ENCODE measurements at places on chromosomes 6 and 20. TPM values are rescaled to one million over a fixed set of nuclear protein-coding genes. Genes with fewer than 3 reads are reported as not detected.
A peak's percentile ranks its signal among the peaks of the same experiment; 100 is the strongest.

CEP250 gene
- 44.7 TPM for total RNA-seq

GRCh38 chr6:133159255-133159795, 81.8 kb upstream of the EYA4 start:
- H3K4me1 ChIP-seq, result no peaks in the 10 kb centered on the region
- no peak overlapping the region for H3K4me3 ChIP-seq
- H3K27me3 ChIP-seq, result no peaks in the 10 kb centered on the region
- no peaks in the 10 kb centered on the region for H3K36me3 ChIP-seq
- no peak overlapping the region for H3K27ac ChIP-seq

DNA sequence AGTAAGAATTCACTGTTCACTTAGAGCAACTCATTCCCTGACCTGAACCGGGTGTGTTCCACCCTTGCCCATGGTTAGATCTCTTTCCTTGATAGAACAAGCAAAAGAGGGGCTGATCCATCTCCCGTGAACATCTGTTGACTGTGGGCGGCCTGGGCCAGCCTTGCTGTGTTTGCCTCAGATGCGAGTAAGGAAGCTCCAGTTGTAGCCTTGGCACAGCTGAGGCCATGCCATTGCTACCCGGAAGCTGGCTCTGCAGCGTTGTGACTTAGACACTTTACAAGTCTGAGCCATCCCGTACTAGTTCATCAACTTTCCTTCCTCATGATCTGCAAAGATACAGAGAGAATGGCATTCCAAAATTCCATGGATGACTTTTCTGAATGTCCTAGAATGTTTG, 139.0 kb downstream of the MAP3K4 start:
- DNase-seq, result no peak
- peaks cover 4% of the 10 kb centered on the region for H3K36me3 ChIP-seq
- H3K4me3 ChIP-seq, result no peak overlapping the region
- no peaks in the 10 kb centered on the region for H3K27me3 ChIP-seq

- DNase-seq, result peak; percentile 83
- peaks cover 90% of the 10 kb centered on the region for H3K4me1 ChIP-seq
- H3K4me3 ChIP-seq, result no peak overlapping the region
- no peaks in the 10 kb centered on the region for H3K27me3 ChIP-seq
- no peaks in the 10 kb centered on the region for H3K36me3 ChIP-seq
- peak overlapping the region; percentile 88 for H3K27ac ChIP-seq
Observed at GRCh38 chr6:31585491-31585890, 586 bp upstream of the LST1 start.

- no peaks in the 10 kb centered on the region for H3K27me3 ChIP-seq
- H3K4me3 ChIP-seq, result no peak overlapping the region
- no peaks in the 10 kb centered on the region for H3K36me3 ChIP-seq
- H3K27ac ChIP-seq, result no peak overlapping the region
- no peaks in the 10 kb centered on the region for H3K4me1 ChIP-seq
- no peak for DNase-seq
Observed at GRCh38 chr6:85015396-85015990, 251.1 kb upstream of the TBX18 start.

DNA sequence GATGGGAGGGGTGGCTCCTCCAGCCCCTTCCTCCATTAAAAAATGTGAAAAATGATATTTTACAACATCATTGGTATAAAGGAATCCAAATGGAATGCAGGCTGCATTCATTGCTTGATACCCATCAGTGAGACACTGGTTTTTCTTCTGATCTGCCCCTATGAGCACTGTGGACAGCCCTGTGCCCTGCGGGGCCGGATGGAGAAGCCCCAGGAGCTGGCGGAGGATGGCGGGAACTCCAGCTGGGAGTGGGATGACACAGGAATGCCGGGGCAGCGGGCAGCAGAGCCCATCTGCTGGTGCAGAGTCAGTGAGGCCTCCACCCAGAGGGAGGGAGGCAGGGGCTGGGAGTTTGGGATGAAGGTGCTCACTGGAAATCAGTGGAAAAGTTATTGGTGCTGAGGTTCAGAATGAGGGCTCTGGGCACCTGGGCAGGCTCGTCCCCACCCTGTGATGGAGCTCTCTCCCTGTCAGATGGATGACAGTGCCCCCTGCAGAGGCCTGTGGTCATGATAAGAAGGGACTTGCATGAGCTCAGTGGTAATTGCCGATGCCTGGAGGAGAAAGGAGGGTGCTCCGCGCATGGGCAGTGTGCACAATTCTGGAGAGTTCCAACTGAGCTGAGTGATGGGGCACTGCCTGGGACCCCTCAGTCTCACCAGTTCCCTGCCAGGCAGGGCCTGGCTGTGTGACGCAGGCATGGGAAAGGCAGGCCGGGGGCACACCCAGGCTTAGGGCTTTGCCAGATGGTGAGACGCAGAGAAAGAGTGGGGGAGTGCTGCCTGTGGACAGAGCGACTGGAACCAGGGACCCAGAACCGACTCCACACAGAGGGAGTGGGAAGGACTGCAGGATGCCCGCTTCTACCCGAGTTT, 23.2 kb downstream of the CTCFL start:
- H3K4me3 ChIP-seq, result no peak overlapping the region
- H3K36me3 ChIP-seq, result no peaks in the 10 kb centered on the region
- H3K4me1 ChIP-seq, result peaks cover 34% of the 10 kb centered on the region
- DNase-seq, result no peak

DNA sequence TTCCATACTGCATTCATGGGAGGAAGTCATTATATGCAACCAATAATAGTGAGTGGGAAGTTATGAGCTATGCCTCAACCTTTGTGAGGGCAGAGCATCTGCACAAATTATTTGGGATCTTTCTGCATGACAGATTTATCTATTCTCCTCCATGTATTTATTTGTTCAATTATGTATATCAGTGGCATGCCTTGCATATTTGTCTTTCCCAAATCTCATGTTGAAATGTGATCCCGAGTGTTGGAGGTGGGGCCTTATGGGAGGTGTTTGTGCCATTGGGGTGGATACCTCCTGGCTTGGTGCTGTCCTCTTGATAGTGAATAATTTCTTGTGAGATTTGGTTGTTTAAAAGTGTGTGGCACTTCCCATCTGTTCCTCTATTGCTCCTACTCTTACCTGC, 1246.0 kb upstream of the CITED2 start:
- no peaks in the 10 kb centered on the region for H3K36me3 ChIP-seq
- H3K4me1 ChIP-seq, result no peaks in the 10 kb centered on the region
- H3K4me3 ChIP-seq, result no peak overlapping the region
- no peak for DNase-seq
- H3K27ac ChIP-seq, result no peak overlapping the region
- H3K27me3 ChIP-seq, result no peaks in the 10 kb centered on the region

DNA sequence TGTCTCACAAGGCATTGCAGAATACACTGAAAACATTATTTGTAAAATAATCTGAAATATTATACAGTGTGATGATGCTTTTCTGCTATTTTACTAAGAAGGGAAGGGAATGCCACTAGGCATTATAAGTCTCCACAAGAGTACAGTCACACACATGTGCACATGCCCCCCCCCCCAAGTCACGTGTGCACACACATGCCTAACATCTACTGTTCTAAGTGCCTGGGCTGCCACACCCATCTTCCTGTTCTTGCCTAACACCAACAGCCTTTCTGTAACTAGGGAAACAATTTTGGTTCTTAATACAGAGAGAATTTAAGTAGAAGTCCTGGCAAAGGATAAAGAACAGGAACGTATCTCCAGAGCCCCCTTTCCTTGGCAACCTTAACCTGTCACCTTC, 58.2 kb upstream of the BCLAF1 start:
- no peak for DNase-seq
- H3K4me3 ChIP-seq, result no peak overlapping the region
- H3K4me1 ChIP-seq, result no peaks in the 10 kb centered on the region
- peaks cover 4% of the 10 kb centered on the region for H3K36me3 ChIP-seq
- H3K27me3 ChIP-seq, result no peaks in the 10 kb centered on the region

GRCh38 chr6:104591573-104592334, 268.0 kb downstream of the HACE1 start:
- H3K4me3 ChIP-seq, result no peak overlapping the region
- no peak for DNase-seq
- H3K36me3 ChIP-seq, result no peaks in the 10 kb centered on the region
- H3K4me1 ChIP-seq, result no peaks in the 10 kb centered on the region
- H3K27me3 ChIP-seq, result no peaks in the 10 kb centered on the region

HLA-DQB1 gene
- total RNA-seq, result 6.1 TPM

- no peak overlapping the region for H3K27ac ChIP-seq
- no peak overlapping the region for H3K4me3 ChIP-seq
- no peaks in the 10 kb centered on the region for H3K27me3 ChIP-seq
- no peaks in the 10 kb centered on the region for H3K4me1 ChIP-seq
- no peaks in the 10 kb centered on the region for H3K36me3 ChIP-seq
- no peak for DNase-seq
Observed at GRCh38 chr6:162690158-162690557, 37.4 kb downstream of the PRKN start.

GRIK2 gene
- 1.2 TPM for total RNA-seq

HMGN4 gene
- 47.2 TPM for total RNA-seq

DNA sequence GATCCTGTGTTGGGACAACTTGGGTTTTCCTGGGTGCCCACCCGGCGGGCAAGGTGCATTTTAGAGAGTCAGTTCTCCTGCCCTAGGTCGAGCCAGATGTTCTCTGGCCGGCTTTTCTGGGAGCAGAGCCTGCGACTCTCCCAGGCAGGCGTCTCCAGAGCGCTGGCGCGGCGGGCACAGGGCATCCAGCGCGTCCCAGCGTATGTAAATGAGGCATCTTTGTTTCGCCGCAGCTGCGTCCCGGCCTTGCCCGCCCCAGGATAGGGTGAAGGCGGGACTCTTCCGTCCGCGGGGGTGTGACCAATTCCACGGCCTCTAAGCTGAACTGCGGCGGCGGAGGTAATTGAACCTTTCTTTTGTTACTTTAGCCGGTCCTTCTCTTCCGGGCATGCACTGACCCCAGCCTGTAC, 9.1 kb downstream of the GRIK2 start:
- H3K4me3 ChIP-seq, result no peak overlapping the region
- H3K27ac ChIP-seq, result no peak overlapping the region
- H3K27me3 ChIP-seq, result peaks cover 22% of the 10 kb centered on the region
- no peaks in the 10 kb centered on the region for H3K36me3 ChIP-seq
- DNase-seq, result no peak

- H3K4me1 ChIP-seq, result peaks cover 70% of the 10 kb centered on the region
- H3K27ac ChIP-seq, result peak within 1 kb of the TSS; percentile 75
- DNase-seq, result peak; percentile 94
- H3K36me3 ChIP-seq, result no peaks in the 10 kb centered on the region
- H3K4me3 ChIP-seq, result peak within 1 kb of the TSS; percentile 44
- no peaks in the 10 kb centered on the region for H3K27me3 ChIP-seq
Observed at GRCh38 chr20:49982346-49983122, at the start of gene SNAI1. Gene SNAI1 (plus strand): TSS chr20:49982980. CDS start chr20:49983060, 80 bp downstream.

DNA sequence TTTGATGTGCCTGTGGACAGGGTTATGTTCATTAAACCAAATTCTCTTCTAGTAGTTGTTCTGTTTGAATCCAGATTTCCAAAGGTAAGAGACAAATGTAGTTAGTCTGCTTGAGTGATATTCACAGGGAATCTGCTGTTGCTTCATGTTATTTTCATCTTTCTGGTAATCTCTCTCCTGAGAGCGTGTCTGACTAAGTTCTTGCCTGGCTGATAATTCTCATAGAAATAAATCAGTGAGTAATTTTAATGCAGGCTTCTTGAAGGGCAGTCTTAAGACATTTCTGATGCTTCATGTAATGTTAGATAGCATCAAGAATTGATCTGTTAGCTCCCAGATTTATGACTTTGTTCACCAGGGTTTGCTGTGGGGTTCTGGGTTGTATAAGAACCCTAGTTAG, 54.2 kb downstream of the CTNNBL1 start:
- no peaks in the 10 kb centered on the region for H3K27me3 ChIP-seq
- no peak for DNase-seq
- H3K27ac ChIP-seq, result no peak overlapping the region
- peaks cover 6% of the 10 kb centered on the region for H3K4me1 ChIP-seq
- peaks cover 28% of the 10 kb centered on the region for H3K36me3 ChIP-seq
- no peak overlapping the region for H3K4me3 ChIP-seq

DNA sequence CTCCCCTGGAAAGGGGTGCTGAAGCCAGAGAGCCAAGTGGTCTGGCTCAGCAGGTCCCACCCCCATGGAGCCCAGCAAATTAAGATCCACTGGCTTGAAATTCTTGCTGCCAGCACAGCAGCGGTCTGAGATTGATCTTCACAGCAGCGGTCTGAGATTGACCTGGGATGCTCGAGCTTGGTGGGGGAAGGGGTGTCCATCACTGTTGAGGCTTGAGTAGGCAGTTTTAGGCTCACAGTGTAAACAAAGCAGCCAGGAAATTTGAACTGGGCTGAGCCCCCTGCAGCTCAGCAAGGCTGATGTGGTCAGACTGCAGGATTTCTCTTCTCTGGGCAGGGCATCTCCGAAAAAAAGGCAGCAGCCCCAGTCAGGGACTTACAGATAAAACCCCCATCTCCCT, 41.3 kb upstream of the B3GAT2 start:
- H3K27ac ChIP-seq, result no peak overlapping the region
- no peak overlapping the region for H3K4me3 ChIP-seq
- no peaks in the 10 kb centered on the region for H3K36me3 ChIP-seq
- H3K4me1 ChIP-seq, result no peaks in the 10 kb centered on the region

GRCh38 chr6:132713352-132714134, at the start of gene VNN1:
Gene VNN1 (minus strand): TSS chr6:132714055. CDS start chr6:132714035, 20 bp downstream.
- H3K4me3 ChIP-seq, result no peak within 1 kb of the TSS
- peak within 1 kb of the TSS; percentile 89 for H3K27ac ChIP-seq
- no peak for DNase-seq
- H3K36me3 ChIP-seq, result no peaks in the 10 kb centered on the region
- no peaks in the 10 kb centered on the region for H3K27me3 ChIP-seq
- H3K4me1 ChIP-seq, result no peaks in the 10 kb centered on the region

DNA sequence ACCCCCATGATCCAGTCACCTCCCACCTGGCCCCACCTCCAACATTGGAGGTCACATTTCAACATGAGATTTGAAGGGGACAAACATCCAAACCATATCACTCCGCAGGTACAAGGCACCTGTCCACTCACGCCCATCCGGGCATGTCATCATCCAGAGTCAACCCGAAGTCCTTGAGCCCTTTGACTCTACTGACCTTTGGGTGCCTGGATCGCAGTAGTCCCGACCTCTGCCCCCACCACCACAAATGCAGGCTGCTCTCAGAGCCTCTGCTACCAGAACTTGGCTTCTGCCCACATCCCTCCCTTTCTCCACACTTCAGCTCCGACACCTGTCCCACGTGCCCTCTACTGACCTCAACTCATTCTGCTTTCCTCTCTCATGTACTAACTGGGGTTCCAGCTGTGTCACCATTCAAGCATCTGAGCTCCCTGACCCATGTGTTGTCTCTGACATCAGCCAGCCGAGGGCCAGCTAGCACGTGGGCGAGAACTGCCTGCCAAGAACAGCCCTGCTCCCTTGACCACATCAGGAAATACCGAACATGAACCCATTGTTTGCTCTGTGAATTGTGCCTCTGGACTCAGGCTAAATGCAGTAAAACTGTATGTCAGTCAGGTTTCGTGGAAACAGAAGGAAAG, 498.3 kb upstream of the SULF2 start:
- no peak for DNase-seq
- no peak overlapping the region for H3K4me3 ChIP-seq
- H3K4me1 ChIP-seq, result peaks cover 7% of the 10 kb centered on the region
- H3K27me3 ChIP-seq, result peaks cover 7% of the 10 kb centered on the region
- H3K27ac ChIP-seq, result no peak overlapping the region

GRCh38 chr6:113856625-113857555, at the start of gene MARCKS:
Gene MARCKS (plus strand): TSS chr6:113857345. CDS start chr6:113857746, 401 bp downstream.
- DNase-seq, result peak; percentile 92
- peaks cover 48% of the 10 kb centered on the region for H3K4me1 ChIP-seq
- peak within 1 kb of the TSS; percentile 62 for H3K4me3 ChIP-seq
- no peaks in the 10 kb centered on the region for H3K36me3 ChIP-seq

GRCh38 chr6:154933181-154933827, 61.8 kb upstream of the TIAM2 start:
- H3K4me1 ChIP-seq, result no peaks in the 10 kb centered on the region
- no peak for DNase-seq
- H3K4me3 ChIP-seq, result no peak overlapping the region
- no peaks in the 10 kb centered on the region for H3K36me3 ChIP-seq
- no peak overlapping the region for H3K27ac ChIP-seq
- no peaks in the 10 kb centered on the region for H3K27me3 ChIP-seq

- no peaks in the 10 kb centered on the region for H3K4me1 ChIP-seq
- H3K36me3 ChIP-seq, result no peaks in the 10 kb centered on the region
- no peak overlapping the region for H3K4me3 ChIP-seq
Observed at GRCh38 chr6:93790981-93791380, 371.6 kb upstream of the EPHA7 start.

RARS2 gene
- total RNA-seq, result 32.3 TPM

C20orf202 gene
- total RNA-seq, result 0.44 TPM

All from spleen (tissue), 13 donors.